Endodermal cell (in vitro differentiated cells): ENCODE measurements at places on chromosomes 2 and 18. TPM values are rescaled to one million over a fixed set of nuclear protein-coding genes. Genes with fewer than 3 reads are reported as not detected.

Gene MAP2
- 0.70 to 2.1 TPM (median 1.8 TPM) in 3 replicates for total RNA-seq

- H3K4me1 ChIP-seq = peaks cover 18% of the 10 kb centered on the region
- peak; percentile 62 for DNase-seq
- H3K4me3 ChIP-seq = peak overlapping the region; percentile 20
- no peaks in the 10 kb centered on the region for H3K27me3 ChIP-seq
These were observed 109.7 kb downstream of the MSH2 start for GRCh38 chr2:47512581-47513083.

GRCh38 chr2:130913891-130914290, 77.2 kb downstream of the ARHGEF4 start:
- no peak overlapping the region for H3K27ac ChIP-seq
- no peaks in the 10 kb centered on the region for H3K27me3 ChIP-seq
- no peak for DNase-seq
- no peaks in the 10 kb centered on the region for H3K36me3 ChIP-seq

Gene LYPD6B
- total RNA-seq = 12.6 and 12.8 TPM in 2 replicates

DNA sequence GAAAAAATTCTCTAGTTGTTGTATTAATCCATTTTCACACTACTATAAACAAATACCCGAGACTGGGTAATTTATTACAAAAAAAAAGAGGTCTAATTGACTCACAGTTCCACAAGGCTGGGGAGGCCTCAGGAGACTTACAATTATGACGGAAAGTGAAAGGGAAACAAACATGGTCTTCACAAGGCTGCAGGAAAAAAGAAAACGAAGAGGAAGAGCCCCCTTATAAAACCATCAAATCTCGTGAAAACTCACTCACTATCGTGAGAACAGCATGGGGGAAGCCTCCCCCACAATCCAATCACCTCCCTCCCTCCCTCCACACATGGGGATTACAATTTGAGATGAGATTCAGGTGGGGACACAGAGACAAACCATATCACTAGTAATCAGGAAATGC, 61.7 kb upstream of the SPTBN1 start:
- no peaks in the 10 kb centered on the region for H3K27me3 ChIP-seq
- no peak for DNase-seq
- H3K36me3 ChIP-seq = no peaks in the 10 kb centered on the region
- H3K4me1 ChIP-seq = no peaks in the 10 kb centered on the region

- DNase-seq = peak; percentile 31
- no peaks in the 10 kb centered on the region for H3K27me3 ChIP-seq
- H3K4me3 ChIP-seq = no peak overlapping the region
- H3K36me3 ChIP-seq = no peaks in the 10 kb centered on the region
- no peak overlapping the region for H3K27ac ChIP-seq
These were observed 138.8 kb upstream of the COPS8 start for GRCh38 chr2:236946871-236947270.

DNA sequence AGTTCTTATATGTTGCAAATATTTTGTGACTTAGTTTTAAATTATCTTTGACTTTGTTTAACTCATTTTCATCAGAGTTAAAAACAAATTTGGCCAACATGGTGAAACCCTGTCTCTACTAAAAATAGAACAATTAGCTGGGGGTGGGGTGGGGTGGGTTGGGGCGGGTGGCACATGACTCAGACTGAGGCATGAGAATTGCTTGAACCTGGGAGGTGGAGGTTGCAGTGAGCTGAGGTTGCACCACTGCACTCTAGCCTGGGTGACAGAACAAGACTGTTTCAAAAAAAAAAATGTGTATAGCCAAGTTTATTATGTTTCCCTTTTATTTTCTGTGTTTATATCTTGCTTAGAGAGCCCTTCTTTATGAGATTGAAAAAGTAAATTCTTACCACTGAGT, 14.2 kb upstream of the LIPG start:
- H3K27ac ChIP-seq = no peak overlapping the region
- H3K4me3 ChIP-seq = no peak overlapping the region
- no peaks in the 10 kb centered on the region for H3K27me3 ChIP-seq

DNA sequence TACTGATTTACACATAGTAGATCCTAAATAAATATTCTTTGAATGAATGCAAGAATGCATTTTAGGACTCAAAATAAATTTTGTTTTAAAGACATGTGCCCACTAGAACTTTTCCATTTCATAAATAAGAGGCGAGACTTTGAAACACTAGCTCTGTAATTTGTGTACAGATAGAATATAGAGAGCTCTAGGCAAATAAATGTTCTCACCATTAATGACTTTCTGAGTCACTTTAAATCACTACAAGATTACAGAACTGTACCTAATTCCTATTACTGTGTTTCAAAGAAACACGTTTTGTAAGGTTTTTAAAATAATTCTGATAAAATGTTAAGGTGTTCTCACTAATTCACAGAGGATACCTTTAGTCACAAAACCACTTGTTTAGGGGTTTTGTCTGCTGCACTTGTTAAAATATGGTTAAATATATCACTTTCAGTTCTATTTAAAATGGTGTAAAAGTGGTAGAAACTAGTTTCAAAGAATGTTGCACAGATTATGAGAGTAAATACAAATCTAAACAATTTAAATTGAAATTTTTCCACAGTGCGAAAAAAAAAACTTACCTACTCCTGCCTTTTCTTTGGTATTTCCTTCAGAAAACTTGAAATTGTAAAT, 158.7 kb upstream of the ZC3H15 start:
- no peak overlapping the region for H3K27ac ChIP-seq
- no peaks in the 10 kb centered on the region for H3K27me3 ChIP-seq
- DNase-seq = no peak
- no peak overlapping the region for H3K4me3 ChIP-seq
- no peaks in the 10 kb centered on the region for H3K4me1 ChIP-seq

DNA sequence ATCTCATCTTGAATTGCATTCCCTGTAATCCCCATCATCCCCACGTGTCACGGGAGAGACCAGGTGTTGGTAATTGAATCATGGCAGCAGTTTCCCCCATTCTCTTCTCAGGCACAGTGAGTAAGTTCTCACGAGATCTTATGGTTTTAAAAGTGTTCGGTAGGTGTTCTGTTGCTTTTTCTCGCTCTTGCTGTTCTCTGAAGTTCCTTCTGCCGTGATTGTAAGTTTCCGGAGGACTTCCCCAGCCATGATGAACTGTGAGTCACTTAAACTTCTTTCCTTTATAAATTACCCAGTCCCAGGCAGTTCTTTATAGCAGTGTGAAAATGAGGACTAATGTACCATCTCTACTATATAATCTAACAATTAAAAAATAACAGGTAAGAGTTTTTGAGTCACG, 409.9 kb upstream of the NRXN1 start:
- no peaks in the 10 kb centered on the region for H3K27me3 ChIP-seq
- no peak overlapping the region for H3K4me3 ChIP-seq
- DNase-seq = no peak
- H3K27ac ChIP-seq = no peak overlapping the region

- DNase-seq = no peak
- H3K27me3 ChIP-seq = no peaks in the 10 kb centered on the region
- no peak overlapping the region for H3K27ac ChIP-seq
- H3K36me3 ChIP-seq = no peaks in the 10 kb centered on the region
- no peaks in the 10 kb centered on the region for H3K4me1 ChIP-seq
- H3K4me3 ChIP-seq = no peak overlapping the region
These were observed 37.2 kb downstream of the POU3F3 start for GRCh38 chr2:104891145-104891544.

GRCh38 chr2:37614061-37614738, 57.2 kb downstream of the CDC42EP3 start:
- no peak overlapping the region for H3K27ac ChIP-seq
- H3K36me3 ChIP-seq = no peaks in the 10 kb centered on the region
- no peaks in the 10 kb centered on the region for H3K27me3 ChIP-seq
- no peaks in the 10 kb centered on the region for H3K4me1 ChIP-seq

- H3K36me3 ChIP-seq = peaks cover 12% of the 10 kb centered on the region
- no peak for DNase-seq
- H3K4me3 ChIP-seq = peak overlapping the region; percentile 68
These were observed 384.7 kb upstream of the RAB12 start for GRCh38 chr18:8224576-8224975.

Gene GPR75
- 2.0 to 4.0 TPM (median 3.6 TPM) in 3 replicates for total RNA-seq

- DNase-seq = no peak
- no peak overlapping the region for H3K27ac ChIP-seq
- no peaks in the 10 kb centered on the region for H3K36me3 ChIP-seq
- peaks cover 10% of the 10 kb centered on the region for H3K27me3 ChIP-seq
- H3K4me3 ChIP-seq = no peak overlapping the region
These were observed 121.2 kb downstream of the CCBE1 start for GRCh38 chr18:59575995-59576394.

DNA sequence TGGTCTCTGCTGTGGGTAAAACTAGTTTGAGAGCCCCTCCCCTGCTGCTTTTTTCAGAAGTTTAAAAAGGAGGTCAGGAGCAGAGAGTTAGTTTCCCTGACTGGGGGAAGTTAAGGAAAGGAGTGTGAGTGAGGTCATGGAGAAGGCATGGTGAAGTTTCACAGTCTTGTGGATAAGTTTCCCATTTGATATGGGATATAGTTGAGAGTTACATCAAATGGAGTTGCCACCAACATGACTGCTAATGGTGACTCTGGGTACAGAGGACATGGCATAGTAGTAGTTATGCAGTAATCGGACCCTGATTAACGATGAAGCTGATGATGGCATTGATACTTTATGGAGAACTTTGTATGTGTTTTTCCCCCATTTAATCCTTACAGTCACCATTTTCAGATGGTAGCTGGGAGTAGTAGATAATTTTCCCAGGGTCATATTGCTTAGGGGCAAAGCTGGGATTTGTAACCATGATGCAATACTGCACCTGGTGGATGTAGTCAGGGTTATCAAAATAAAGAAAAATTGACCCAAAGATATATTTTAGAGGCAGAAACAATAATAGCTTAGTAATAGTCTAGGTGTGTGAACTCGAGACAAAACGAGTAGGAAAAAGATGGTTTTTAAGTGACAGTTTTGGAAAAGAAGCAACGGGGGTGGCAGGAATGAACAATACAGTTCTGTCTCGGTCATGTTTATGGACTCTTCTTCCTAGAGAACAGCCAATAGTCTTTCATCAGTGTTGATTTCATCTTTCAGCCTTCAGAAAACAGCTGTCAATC, 74.6 kb downstream of the FMNL2 start:
- H3K27me3 ChIP-seq = no peaks in the 10 kb centered on the region
- DNase-seq = no peak

DNA sequence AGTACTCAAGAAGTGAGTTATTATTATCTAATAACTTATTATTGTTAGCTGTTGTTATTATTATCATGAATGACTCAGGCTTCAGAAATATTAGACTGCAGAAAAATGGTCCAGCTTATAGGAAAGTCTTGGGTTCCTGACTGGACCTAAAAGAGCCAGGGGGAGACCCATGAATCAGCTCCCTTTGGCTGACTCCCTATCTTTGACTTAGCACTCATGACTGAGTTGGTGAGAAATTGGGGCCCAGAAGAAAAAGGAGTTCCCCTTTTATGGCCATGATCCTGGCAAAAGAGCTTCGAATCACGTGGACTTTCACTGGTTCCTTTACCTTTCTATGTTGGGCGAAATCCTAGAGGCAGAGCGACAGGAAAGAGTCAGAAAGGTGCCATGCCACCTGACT, 145.8 kb downstream of the MYO3B start:
- H3K36me3 ChIP-seq = no peaks in the 10 kb centered on the region
- no peak for DNase-seq
- H3K4me3 ChIP-seq = no peak overlapping the region
- no peaks in the 10 kb centered on the region for H3K27me3 ChIP-seq
- H3K4me1 ChIP-seq = peaks cover 10% of the 10 kb centered on the region
- H3K27ac ChIP-seq = no peak overlapping the region

GRCh38 chr18:60389314-60389713, 16.7 kb upstream of the MC4R start:
- no peak for DNase-seq
- H3K4me3 ChIP-seq = no peak overlapping the region
- no peaks in the 10 kb centered on the region for H3K4me1 ChIP-seq
- no peak overlapping the region for H3K27ac ChIP-seq

DNA sequence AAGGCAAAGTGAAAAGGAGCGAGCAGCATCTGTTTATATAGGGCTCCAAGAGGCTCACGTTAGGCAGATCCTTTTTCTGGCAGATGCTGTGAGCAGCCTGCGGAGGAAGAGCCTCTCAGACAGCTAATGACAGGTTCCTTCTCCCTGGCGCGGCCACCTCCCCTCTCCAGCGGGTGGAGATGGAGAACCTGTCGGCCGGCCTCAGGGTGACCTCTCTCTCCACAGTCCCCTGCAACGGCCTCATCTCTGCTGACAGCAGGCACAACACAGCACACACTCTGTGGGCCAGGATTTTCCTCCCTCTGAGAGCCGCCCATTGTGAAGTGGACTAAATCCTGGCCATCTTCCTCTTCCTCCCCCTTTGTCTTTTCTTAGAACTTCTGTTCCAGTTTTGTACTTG, 119.8 kb downstream of the PRKCE start:
- H3K36me3 ChIP-seq = no peaks in the 10 kb centered on the region
- no peaks in the 10 kb centered on the region for H3K27me3 ChIP-seq
- H3K4me1 ChIP-seq = peaks cover 4% of the 10 kb centered on the region
- H3K4me3 ChIP-seq = no peak overlapping the region

DNA sequence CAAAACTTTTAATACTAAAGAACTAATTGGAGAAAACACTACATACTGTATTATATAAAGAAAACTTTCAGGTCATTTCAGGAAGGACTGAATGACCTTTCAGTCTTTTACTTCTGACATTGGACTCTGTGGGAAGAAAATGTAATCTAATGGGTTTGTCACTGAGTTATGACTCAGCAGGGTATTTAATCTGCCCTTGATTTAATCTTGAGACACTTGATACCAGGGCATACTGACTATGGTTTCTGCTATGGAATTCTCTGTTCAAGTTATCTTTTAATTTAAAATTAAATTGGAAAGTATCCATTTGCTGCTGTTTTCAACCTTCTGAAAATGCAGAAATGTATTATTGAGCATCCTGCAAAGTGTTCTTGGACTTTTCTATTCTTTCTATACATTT, 354.2 kb upstream of the GALNT5 start:
- no peaks in the 10 kb centered on the region for H3K4me1 ChIP-seq
- no peaks in the 10 kb centered on the region for H3K27me3 ChIP-seq
- H3K36me3 ChIP-seq = no peaks in the 10 kb centered on the region
- H3K27ac ChIP-seq = no peak overlapping the region
- no peak for DNase-seq
- no peak overlapping the region for H3K4me3 ChIP-seq

DNA sequence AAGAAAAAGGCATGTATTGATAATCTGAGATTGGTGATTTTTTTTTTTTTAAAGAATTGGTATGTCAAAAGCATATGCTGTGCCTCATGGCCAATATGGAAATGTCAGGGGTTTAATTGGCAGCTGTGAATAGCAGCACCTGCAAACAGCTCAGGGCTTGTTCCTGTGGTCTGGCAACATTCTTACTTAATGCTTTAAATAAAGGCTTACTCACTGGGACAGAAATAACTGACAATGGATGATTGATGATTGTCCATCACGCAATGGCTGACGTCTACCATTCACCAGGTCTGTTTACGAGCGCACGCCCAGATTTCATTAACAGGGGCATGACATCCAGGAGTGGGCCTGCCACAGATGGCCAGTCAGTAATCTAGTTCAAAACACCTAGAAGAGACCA, 66.7 kb downstream of the ETAA1 start:
- H3K27me3 ChIP-seq = no peaks in the 10 kb centered on the region
- no peak overlapping the region for H3K27ac ChIP-seq
- no peak for DNase-seq

GRCh38 chr18:11366410-11366809, 217.0 kb upstream of the PIEZO2 start:
- no peak overlapping the region for H3K4me3 ChIP-seq
- no peaks in the 10 kb centered on the region for H3K36me3 ChIP-seq
- H3K4me1 ChIP-seq = no peaks in the 10 kb centered on the region
- DNase-seq = no peak
- no peak overlapping the region for H3K27ac ChIP-seq
- H3K27me3 ChIP-seq = no peaks in the 10 kb centered on the region
